ENCODE measurements at places on chromosomes 12 and 14.

DNA sequence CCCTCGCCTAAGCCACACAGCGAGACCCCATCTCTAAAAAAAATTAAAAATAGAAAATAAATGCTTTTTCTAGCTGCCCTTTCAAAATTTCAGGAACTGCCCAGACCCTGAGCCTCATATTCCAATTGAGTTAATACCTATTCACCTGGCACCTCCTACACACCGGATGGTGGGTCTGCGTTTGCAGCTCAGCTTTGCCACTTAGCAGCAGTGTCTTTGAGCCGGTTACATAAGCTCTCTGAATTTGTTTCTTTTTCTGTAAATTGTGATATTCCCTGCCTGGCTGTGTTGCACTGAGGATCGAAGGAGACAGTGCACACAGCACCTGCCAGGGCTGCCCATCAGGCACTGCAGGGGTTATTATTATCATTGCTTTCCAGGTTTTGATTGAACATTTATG lies 125.6 kb downstream of the EML1 start:
- DNase-seq: no peak

- DNase-seq: no peak
These were observed 86.8 kb upstream of the ADAMTS20 start for GRCh38 chr12:43638806-43639205.

GRCh38 chr14:51818748-51819380 lies 41.5 kb upstream of the GNG2 start:
- DNase-seq: no peak

- no peak for DNase-seq
These were observed 28.2 kb downstream of the PALS1 start for GRCh38 chr14:67269298-67270060.

DNA sequence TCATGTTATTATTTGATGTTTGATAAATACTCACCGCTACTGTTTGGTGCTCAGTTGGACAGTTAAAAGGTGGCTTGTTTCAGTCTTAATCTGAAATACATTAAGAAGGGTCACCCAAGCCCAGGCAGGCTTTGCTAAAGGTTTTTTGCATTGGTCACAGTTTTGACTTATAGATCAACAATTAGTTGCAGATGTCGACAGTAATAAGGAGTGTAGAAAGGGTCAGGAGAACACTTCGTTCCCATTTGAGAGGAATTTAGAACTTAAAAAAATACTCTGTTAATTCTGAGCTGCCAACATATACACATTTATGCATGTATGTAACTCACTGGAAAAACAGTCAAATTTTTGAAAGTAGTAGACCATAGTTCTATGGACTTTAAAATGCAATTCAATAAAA lies 130.3 kb downstream of the TMEM30B start:
- DNase-seq: no peak

GRCh38 chr12:57604992-57605810 lies 577 bp downstream of the DTX3 start:
- DNase-seq: no peak

GRCh38 chr12:15650399-15651128 lies 138.6 kb downstream of the EPS8 start:
- no peak for DNase-seq

GRCh38 chr14:103891667-103892215 lies 36.5 kb upstream of the TDRD9 start:
- no peak for DNase-seq

DNA sequence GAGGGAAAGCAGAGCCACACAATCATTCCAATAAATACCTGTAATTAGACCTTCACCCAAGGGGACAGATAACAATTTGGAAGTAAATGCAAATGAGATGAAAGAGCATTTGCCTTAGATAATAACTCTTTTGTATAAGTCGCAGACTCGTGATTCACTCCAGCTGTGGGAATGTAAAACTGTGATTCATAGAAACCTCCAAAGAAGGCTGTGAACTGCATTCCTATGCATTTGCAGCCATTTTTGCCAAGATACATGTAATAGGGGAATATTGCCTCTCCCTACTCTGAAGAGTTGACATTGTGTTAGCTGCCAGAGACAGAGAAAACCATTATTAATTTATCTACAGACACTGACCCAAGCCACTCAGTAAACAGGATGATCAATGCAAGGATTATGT lies 181.9 kb upstream of the ARHGAP5 start:
- no peak for DNase-seq

All from CD4-positive, alpha-beta T cell treated with Interleukin-6 at 100 ng/mL for 8 hours (primary cell).